ENCODE measurements at places on chromosomes 7 and 10. TPM values are rescaled to one million over a fixed set of nuclear protein-coding genes. Genes with fewer than 3 reads are reported as not detected.

FAM25C gene
- not detected for total RNA-seq

DNA sequence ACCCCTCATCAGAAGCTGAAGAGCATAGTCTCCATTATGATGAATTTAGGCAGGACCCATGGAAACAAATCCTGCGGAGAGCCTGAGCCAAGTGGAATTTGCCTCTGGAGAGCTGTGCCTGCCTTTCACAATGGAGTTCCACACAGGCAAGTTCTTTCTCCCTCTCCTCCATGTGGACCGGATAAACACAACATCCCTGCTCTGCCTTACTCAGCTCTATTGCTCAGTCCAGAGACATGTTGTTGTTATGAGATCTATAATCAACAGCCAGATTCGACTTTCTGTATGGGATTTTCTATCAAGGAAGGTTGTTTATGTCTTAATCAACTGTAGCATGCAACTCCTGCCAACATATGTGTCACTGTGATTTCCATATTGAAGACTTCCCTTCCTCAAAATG is 59.5 kb upstream of the ELMO1 start:
- peak; percentile 11 for DNase-seq

- DNase-seq = no peak
Observed at GRCh38 chr10:3858051-3858845, 73.2 kb upstream of the KLF6 start.

- DNase-seq = peak; percentile 30
Observed at GRCh38 chr10:3395458-3395861, 222.9 kb upstream of the PITRM1 start.

NPC1L1 gene
- not detected for total RNA-seq

GRCh38 chr7:73737491-73738219 is 947 bp downstream of the ABHD11 start:
- no peak for DNase-seq

PLPP4 gene
- total RNA-seq = not detected

DNAJB9 gene
- 22.4 TPM for total RNA-seq

GRCh38 chr10:44064987-44065787 is 319.7 kb downstream of the CXCL12 start:
- no peak for DNase-seq

ACTR3C gene
- total RNA-seq = 9.5 TPM

GRCh38 chr7:156640949-156641485 is 443 bp downstream of the RNF32 start:
- peak; percentile 40 for DNase-seq

DNA sequence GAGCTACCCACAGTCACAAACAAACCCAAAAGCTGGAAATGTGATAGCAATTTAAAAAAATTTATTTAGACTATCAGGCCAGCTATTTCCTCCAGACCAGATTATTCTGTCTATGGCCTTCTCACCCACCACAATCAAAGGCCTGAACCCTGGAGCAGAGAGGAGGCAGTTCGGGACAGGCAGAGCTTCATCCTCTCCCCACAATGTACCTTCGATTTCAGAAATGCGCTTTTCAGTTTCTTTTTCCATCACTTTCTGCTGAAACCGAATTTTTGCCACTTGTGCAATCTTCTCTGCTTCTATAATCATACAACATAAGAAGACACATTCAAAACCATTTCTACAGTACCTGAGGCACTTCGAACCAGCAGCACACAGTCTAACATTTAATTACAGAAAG is 29.9 kb downstream of the ERLIN1 start:
- DNase-seq = no peak

DNA sequence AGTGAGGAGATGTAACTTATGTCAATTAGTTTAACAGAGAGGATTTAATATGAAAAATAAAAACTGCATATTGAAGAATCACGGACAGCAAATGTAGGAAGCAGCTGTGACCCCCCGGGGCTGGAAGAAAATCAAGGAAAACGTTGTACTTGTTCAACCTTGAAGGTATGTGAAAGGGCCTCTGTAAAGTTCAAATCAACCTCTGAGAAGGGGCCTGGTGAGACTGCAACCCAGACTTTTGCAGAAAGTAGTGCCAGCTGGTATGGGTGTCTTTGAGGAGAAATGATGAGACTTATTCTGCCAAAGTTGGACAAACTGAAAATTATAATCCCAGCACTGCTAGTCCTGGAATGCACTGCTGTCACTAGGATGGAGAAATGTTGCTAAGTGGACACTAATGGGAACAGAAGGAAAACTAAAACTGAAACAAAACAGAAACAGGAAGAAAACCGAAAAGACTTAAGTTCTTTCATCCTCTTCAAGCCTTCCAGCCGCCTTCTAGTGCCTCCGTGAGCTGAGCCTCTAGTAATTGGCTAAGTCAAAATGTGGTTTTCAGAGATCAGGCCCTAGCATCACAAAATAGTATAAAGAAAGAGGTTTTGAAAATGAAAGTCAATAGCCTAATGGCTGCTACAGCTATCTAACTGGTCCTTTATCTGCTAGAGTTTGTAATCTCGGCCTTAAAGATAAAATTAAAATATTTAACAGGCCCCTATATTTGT is 253.7 kb upstream of the SORCS1 start:
- DNase-seq = no peak

- peak; percentile 13 for DNase-seq
Observed at GRCh38 chr7:148856891-148857290, 27.2 kb downstream of the EZH2 start.

- no peak for DNase-seq
Observed at GRCh38 chr7:129421717-129422250, 12.4 kb upstream of the STRIP2 start.

- peak; percentile 80 for DNase-seq
Observed at GRCh38 chr10:72308320-72308987, 34.7 kb downstream of the DDIT4 start.

DNA sequence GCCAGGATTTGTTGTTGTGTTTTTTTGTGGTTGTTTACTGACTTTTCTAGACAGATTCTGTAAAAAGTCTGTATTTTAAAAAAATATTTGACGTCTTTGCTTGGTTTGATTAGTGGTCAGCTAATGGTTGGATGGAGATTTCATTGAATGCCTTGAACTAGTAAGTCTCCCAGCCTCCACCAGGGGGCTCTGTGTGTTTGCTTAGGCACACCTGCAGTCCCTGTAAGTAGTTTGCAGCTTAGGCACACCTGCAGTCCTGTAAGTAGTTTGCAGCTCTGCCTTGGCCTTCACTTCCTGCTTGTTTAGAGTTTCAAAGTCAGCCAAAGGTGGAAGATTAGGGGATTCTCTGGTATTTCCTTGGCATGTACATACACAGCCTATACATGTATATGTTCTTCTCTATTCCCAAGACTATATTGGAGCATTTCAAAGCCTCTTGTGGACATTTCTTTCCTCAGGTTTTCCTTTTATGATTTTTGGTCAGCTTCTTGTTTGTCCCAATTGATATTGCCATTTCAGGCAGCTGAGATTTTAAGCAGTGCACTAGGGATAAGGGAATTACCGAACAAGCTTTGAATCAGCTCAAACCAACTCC is 101.6 kb downstream of the CCSER2 start:
- DNase-seq = peak; percentile 86

- DNase-seq = peak; percentile 6
Observed at GRCh38 chr7:1368682-1369571, 90.3 kb downstream of the MICALL2 start.

- no peak for DNase-seq
Observed at GRCh38 chr7:92496876-92497275, 19.1 kb upstream of the ERVW-1 start.

TDRD1 gene
- total RNA-seq = under 0.01 TPM

EPHB4 gene
- 590 TPM for total RNA-seq

XPNPEP1 gene
- total RNA-seq = 256 TPM

GRCh38 chr10:58027426-58027825 is 240.3 kb downstream of the IPMK start:
- no peak for DNase-seq

ELMO1 gene
- total RNA-seq = 109 TPM

- no peak for DNase-seq
Observed at GRCh38 chr10:5737352-5737751, 52.7 kb downstream of the TASOR2 start.

DNA sequence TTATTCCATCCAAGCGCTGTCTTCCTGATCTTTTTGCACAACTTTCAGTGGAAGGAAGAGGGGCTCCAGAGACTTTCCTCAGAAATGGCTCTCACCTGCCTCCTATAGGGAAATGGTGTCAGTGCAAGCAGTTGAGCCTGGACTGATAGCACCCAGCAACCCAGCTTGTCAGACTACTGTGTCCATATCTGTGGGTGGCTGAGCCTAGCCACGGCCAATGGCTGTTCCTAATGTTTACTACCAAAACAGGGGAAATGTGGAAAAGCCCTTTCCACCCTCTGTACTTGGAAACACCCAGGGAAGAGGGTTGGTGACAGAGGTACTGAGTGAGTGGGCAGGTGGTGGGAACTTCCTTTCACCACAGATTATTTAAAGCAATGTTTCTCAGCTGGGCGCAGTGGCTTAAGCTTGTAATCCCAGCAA is 4.3 kb upstream of the YKT6 start:
- peak; percentile 69 for DNase-seq

DNA sequence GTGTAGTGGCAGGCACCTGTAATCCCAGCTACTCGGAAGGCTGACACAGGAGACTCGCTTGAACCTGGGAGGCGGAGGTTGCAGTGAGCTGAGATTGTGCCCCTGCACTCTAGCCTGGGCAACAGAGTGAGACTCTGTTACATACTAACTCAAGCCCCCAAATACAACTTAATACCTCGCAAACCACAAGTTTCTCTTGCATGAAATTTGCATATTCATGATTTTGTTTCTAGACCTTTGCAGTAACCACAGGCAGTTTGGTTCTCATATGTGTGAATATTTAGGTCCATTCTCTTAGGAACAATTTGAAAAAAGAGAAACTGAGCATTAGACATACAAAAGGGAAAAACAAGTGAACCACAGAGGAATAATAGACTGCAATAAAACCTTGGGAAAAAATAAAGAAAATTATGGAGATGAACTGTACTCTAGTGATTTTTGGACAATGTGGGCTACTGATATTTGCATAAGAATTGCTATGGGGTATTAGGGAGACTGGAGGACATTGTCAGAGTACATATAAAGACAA is 77.0 kb downstream of the ZNF277 start:
- DNase-seq = no peak

- no peak for DNase-seq
Observed at GRCh38 chr7:2438186-2438585, 34.8 kb downstream of the CHST12 start.

GRCh38 chr7:142337054-142338001 is 79.5 kb upstream of the PRSS58 start:
- no peak for DNase-seq

UCN3 gene
- total RNA-seq = not detected

PHTF2 gene
- total RNA-seq = 20.0 TPM

ADAM8 gene
- total RNA-seq = 0.68 TPM

DNA sequence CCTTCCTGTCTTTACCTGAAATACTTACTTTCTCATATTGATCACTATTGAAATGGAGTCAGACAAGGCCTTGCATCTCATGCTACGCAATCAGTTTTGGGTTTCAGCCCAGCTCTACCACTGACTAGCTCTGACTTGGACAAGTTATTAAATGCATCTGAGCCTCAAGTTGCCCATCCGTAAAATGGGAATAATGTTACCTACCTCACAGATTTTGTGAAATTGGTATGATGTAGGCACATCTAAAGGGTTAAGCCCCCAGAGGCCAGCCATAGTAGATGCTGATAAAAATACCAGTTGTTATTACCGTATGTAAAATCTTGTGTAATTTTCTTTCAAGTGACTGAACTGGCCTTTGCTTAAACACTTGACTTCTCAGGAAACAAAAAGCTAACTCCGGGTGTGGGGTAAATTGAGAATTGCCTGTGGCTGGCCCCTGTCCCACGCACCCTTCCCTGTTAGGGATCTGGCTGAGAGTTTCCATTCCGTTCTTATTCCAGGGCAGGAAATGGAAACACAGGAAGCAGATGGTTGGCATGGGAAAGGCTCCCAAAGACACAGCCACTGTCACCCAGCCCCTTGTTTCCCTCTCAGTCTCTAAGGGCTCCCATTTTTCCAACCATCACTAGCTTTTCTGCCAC is 7.5 kb downstream of the DUSP5 start:
- DNase-seq = peak; percentile 84

GRCh38 chr10:34954142-34954541 is 136.0 kb downstream of the CUL2 start:
- no peak for DNase-seq

DNA sequence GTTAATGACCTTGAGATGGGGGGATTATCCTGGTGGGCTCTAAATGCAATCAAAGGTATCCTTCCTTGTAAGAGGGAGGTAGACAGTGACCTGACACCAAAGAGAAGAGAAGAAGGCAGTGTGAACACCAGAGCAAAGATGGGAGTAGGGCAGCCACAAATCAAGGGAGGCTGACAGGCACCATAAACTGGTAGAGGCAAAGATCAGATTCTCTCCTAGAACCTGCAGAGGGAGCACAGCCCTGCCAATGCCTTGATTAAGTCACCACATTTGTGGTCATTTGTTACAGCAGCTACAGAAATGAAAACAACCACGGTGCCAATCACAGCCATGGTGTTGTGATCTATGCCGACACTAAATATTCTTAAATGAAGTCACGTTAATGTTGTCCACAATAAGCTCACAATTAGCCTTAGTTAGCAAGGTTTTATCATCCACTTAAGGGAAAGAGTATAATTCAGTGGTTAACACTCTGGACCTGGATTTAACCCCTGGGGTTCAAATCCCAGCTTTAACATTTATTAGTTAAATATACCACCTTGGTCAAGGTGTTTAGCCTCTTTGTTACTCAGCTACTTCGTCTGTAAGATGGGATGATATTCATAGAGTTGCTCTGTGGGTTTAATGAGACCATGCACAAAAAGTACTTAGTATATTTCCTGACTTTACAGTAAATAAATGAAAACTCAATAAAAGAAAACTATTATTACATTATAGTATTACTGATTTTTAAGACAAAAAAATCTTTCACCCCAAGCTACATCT is 70.8 kb downstream of the SGMS1 start:
- peak; percentile 69 for DNase-seq

DNA sequence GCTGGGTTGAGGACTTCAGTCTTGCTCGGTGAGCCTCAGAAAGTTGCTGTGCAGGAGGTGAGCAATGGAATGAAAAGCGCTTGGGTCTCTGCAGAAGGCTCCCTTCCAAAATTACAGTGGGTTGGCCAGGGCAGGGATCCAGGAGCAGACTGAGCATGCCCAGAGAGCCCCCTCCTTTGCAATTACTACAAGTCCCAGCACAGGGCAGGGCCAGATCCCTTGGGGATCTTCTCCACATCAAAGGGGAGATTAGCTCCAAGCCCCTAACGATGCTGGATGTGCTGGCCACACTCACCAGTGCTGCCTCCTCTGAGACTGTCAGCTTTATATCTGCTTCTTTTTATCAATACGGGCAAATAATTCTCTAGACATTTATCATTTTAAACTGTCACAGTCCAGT is 337.5 kb downstream of the RPS24 start:
- DNase-seq = no peak

IFIT1B gene
- not detected for total RNA-seq

DNA sequence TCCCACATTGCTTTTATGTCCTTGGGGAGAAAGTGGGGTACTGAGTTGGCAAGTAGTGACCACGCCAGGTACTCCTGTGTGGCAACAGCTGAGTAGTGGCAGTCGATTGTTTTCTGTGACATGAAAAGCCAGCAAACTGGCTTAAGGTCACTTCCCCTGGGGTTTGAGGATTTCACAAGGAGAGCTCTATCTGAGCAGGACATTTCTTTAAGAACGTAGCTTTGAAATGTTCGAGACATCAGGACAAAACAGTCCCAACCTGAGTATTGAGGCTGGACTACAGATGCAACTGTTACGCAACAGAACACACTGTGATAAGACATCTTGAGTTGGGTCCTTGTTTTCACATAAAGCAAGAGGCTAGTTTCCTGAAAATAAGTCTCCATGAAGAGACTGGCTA is 146.7 kb upstream of the KLF14 start:
- no peak for DNase-seq

NUTM2B gene
- total RNA-seq = 0.33 TPM

Data from dermis blood vessel endothelial cell (primary cell).